ENCODE measurements at places on chromosomes 16 and 17. TPM values are rescaled to one million over a fixed set of nuclear protein-coding genes. Genes with fewer than 3 reads are reported as not detected.

- no peak for DNase-seq
These were observed 295.7 kb upstream of the TNRC6C start for GRCh38 chr17:77662833-77663232.

DNA sequence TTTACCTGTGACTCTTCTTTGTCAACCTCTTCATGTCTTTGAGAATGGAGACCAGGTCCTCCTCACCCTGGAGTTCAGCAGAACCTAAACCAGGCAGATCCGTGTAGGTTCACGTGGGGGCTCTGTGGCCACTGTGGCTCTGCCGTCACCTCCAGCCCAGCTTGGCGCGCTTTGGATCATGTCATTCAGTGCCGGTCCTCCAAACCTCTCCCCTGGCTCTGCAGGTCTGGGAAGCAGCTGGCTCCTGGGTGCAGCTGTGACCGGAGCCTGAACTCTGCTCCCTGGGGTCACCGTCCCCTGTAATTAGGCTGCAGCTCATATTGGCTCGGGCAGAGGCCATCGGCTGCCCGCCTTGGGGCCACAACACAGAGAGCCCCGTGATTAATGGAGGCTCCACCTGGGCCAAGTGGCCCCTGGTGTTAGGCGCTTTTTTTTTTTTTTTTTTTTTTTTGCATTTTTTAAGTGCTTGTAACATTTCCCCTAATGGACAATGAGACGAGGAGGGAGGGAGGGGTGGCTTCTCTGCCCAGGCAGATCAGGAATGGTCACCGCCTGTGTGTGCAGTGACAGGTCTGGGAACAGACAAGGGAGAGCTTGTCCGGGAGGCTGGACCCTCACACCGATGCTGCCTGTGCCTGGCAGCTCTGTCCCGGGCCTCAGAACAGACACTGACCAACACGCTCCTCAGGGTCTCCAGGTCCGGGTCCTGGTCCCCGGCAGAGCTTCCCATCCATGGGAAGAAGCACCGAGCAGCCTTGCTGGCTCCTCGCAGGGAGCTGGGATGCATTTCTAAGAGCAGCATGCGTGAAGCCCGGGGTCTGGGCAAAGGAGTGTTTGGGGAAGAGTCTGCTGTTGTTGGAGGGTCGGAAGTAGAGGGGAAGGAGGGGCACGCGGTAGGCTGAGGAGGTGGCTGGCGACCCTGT is 247.9 kb downstream of the SEC14L1 start:
- no peak for DNase-seq

- peak; percentile 87 for DNase-seq
These were observed at the start of gene CAVIN1 for GRCh38 chr17:42422958-42423712. TSS of gene CAVIN1 (minus strand) at chr17:42423256. CDS start at chr17:42423097, 159 bp downstream.

- no peak for DNase-seq
These were observed 38.2 kb upstream of the CDH5 start for GRCh38 chr16:66328282-66328681.

GRCh38 chr17:77826132-77826873 is 132.2 kb upstream of the TNRC6C start:
- DNase-seq: no peak

DNA sequence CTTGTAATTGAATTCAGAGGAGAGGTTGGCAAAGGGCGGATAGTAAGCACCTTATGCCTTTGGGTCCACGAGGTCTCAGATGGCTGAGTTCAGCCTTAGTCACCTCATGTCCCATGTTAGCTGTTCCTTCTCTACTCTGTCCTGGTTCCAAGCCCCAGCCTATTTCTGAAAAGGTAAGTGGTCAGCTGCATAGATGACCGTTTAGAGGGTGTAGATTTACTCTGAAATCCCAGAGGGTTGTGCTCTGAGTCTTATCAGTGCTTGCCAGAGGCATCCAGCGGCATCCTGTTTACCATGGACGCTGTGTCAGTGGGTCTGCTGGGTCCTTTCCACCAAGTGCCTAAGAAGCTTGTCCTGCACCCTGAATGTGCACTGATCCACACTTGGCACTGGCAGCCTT is 1.9 kb downstream of the ZNF778 start:
- no peak for DNase-seq

DNA sequence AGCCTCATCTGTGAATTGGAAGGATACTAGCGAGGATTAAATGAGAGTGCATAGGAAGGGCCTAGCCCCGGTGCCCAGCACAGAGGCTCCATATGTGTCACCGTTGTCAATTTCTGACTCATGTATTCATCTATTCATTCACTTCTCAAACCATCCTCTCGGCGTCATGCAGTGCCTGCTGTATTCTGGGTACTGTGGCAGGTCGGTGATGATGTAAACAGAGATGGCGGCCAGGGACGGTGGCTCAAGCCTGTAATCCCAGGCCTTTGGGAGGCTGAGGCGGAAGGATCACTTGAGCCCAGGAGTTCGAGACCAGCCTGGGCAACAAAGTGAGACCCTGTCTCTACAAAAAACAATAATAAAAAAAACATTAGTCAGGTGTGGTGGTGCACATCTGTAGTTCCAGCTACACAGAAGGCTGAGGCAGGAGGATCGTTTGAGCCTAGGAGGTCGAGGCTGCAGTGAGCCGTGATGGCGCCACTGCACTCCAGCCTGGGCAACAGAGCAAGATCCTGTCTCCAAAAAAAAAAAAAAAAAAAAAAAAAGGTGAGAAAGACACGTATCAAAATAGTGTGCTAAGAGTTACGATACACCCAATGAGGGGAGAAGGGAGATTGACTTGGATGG is 4.3 kb upstream of the PPP1R1B start:
- DNase-seq: no peak

- DNase-seq: no peak
These were observed 4.3 kb upstream of the FOXC2 start for GRCh38 chr16:86562356-86562755.

- DNase-seq: no peak
These were observed 5.8 kb downstream of the ARHGEF15 start for GRCh38 chr17:8315764-8316217.

DNA sequence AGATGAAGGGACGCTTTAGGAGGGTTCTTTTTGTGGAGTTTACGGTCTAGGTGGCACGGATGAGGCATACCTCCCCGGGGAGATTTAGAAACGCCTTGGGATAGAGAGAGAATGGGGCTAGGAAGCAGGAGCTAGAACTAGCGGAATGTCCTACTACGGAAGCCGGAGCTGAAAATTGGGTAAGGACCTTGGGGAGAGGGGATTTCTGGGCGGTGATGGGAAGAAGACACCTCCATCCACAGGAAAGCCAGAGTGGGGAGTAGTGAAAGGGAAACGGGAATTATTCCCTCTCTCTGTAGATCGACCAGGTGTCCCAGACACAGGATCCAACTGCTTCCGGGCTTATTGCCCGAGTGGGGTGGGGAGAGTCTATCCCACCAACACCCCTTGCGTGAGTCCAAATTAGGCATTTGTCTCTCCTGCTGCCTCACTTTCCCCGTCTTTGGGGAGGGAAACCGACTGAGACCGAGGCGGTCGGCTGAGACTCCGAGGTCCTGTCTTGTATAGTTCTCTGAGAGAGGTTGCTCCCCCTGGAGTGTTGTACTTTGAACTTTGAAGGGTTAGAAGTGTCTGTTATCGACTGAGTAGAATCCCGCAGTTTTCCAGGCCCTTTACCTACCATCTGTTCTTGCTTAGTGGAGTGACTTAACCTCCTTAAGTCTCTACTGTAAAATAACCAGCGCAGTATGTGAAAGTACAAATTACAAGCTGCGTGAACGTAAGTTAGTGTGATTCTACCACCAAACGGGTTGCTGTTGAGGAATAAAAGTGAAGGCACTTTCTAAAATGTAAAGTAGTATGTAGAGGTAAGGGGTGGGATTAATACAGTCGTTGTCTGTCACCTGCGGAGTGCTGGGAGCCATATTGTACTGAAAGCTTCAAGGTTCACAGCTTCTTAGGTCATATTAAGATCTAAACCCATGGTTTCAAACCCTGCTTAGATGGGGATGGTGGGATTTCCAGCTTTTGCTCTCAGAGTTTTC is 1.0 kb downstream of the RSPRY1 start:
- DNase-seq: no peak

DNA sequence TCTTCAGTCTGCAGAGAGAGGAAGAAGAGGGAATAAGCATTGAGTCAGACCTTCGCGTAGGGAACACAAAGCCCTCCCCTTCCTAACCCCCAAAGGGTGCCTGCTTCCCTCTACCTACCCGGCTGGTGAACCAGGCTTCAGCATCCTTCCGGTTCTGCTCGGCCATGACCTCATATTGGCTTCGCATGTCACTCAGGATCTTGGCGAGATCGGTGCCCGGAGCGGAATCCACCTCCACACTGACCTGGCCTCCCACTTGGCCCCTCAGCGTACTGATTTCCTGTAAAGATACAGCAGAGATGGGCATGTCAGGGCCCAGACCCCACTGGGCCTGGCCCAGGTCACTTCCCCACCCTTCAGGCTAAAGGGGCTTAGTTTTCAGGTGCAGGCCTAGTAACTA is 3.8 kb downstream of the KRT19 start:
- no peak for DNase-seq

GRCh38 chr16:30439720-30440348 is 5.8 kb downstream of the SEPHS2 start:
- no peak for DNase-seq

DNA sequence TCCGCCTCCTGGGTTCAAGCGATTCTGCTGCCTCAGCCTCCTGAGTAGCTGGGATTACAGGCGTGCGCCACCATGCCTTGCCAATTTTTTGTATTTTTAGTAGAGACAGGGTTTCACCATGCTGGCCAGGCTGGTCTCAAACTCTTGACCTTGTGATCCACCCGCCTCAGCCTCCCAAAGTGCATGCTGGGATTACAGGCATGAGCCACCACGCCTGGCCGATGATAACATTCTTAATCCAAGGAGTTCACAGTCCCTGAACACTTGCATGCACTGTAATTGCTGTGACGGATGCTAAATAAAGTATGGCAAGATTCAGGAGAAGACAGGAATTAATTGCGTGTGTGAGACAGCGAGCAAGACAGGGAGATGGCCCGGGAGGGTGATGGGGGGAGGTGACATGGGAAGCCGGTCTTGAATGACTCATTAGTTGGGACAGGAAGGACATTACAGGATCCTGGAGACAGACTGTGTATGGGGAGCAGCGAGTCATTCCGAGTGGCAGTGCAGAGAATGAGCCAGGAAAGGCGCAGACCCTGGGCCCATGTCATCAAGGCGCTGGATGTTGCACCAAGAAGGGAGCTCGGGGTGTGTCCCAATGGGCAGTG is 6.7 kb downstream of the ABCA3 start:
- no peak for DNase-seq

DNA sequence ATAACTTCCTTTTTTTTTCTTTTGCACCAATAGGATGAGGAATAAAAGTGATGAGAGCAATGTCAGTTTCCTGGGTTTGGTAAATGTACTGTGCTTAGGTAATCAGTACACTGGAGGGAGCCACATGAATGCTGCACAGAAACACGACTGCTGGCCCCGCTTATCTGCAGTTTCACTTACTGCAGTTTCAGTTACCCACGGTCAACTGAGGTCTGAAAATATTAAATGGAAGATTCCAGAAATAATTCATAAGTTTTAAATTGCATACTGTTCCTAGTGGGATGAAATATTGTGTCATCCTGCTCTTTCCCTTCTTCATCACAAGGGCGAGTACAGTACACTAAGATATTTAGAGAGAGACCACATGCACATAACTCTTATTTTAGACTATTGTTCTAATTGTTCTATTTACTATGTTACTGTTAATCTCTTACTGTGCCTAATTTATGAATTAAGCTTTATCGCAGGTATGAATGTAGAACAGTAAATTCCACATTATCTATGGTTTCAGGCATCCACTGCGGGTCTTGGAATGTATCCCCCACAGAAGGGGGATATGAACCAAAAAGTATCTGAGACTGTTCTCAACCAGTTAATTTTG is 6.4 kb upstream of the LGALS3BP start:
- peak; percentile 30 for DNase-seq

DNA sequence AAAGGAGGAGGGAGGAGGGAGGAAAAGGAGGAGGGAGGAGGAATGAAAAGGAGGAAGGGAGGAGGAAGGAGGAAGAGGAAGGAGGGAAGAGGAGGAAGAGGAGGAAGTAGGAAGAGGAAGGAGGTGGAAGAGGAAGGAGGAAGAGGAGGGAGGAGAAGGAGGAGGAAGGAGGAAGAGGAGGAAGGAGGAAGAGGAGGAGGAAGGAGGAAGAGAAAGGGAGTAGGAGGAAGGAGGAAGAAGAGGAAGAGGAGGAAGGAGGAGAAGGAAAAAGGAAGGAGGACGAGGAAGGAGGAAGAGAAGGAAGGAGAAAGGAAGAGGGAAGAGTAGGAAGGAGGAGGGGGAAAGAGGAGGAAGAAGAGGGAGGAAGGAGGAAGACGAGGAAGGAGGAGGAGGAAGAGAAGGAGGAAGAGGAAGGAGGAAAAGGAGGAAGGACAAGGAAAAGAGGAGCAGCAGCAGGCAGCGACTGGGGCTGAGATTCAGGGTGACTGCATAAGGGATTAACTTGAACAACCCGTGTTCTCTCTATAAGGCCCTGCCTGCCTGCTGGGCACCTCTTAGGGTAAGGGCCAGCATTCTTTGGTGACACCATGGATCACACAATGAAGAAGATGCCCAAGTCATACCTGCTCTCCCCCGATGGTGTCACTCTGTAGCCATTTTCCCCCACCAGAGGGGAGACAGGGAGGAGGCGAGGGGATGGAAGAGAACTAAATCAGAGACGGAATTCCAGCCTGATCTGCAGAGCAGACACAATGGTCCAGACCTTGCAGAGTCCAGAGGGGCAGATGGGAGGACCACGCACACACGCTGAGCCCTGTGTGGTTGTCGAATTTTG is 1.4 kb upstream of the IL34 start:
- DNase-seq: no peak

DNA sequence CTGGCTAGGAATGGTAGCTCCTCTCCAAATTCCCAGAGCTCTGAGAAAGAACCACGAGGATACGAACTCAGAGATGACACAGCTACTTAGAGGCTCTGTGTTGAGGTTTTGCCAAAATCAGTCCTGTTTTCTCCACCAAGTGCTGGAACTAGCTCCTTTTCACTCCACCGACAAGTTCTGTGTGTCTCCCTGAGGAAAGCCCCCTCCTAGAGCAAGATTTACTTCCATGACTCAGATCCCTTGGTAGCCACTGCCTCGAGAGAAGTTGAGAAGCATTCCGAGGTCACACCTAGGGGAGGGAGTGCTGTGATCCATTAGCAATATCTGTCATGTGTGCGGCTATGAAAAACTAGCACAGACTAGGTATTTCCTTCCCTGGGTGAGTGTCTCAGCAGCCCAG is 30.6 kb downstream of the IL21R start:
- DNase-seq: no peak

GRCh38 chr17:18262111-18262510 is 1.6 kb downstream of the MIEF2 start:
- DNase-seq: no peak

Gene NRN1L
- not detected for total RNA-seq

Gene SAMD14
- total RNA-seq: 4.1 TPM

Gene KRTAP4-3
- not detected for total RNA-seq

Gene TTC19
- total RNA-seq: 60.4 TPM

Gene MT1E
- total RNA-seq: 284 TPM

Gene XYLT1
- 0.14 TPM for total RNA-seq

Gene CDR2L
- 15.7 TPM for total RNA-seq

Gene CRHR1
- total RNA-seq: not detected

Gene DPEP3
- total RNA-seq: not detected

Gene TP53TG3B
- not detected for total RNA-seq

Gene TEKT5
- total RNA-seq: not detected

Gene SLC52A1
- 0.07 TPM for total RNA-seq

Gene RND2
- total RNA-seq: 0.35 TPM

Gene SLC25A11
- 71.2 TPM for total RNA-seq

Gene MYH8
- not detected for total RNA-seq
